ENCODE measurements at places on chromosomes 13 and 19.

DNA sequence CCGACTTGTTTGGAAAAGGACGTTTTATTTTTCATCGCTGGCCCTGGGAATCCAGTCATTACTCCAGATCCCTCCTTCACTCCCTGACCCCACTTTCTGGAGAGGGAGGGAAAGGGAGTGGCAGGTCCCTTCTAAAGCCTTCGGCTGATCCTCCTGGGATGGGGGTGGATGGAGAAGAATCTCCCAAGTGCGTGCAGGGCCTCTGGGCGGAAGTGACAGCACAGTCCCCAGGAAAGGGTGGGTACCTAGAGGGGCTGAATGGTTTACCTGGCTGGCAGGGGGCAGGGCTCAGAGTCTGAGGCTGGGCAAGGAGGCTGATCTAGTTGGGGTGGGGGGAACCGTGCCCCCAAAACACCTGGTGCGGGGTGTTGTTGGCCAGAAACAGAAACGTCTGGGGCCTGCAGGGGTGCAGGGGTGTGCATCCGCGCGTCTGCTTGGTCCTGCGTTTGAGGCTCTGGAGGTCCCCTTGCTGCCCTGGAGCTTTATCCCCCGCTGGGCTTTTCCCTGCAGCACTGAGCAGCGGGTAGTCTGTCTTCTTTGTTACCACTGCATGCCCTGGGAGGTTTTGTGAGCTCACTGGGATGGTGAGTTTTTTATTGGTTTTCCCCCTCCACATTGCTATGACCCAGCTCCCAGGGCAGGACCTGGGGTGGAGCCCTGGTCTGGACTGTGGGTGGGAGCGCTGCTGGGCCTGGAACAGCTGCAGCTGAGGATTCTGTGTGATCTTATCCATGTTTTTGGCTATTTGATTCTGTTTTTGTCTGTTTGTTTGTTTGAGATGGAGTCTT, 3.0 kb upstream of the ZNF628 start:
- no peak for DNase-seq

- DNase-seq = peak; percentile 34
Observed at GRCh38 chr19:47446534-47447469, 24.9 kb downstream of the SLC8A2 start.

DNA sequence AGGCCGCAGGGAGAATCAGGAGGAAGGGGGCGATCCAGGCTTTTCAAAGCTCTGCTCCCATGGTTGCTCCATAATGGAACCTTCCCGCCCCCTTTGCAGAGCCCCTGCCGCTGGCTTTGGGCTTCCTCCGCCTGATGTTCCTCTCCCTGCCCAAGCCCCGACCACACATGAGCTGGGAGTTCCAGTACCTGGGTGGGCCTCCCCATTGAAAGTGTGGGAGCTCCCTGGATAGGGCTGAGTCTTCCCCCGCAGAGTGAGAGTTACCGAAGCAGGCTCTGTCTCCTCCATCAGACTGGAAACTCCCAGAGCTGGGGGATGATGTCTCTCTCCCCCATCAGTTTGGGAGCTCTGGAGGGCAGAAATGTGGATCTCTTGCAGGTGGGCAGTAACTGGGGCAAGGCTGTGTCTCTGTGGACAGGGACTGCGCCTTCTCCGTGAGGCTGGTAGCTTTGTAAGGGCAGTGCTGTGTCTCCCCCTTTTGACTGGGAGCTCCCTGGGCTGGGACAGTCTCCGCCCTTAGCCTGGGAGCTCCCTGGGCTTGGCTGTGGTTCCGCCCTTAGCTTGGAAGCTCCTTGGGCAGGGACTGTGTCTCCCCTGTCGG, 722 bp downstream of the DCAF15 start:
- no peak for DNase-seq

GRCh38 chr13:67228916-67229315, 1.2 kb downstream of the PCDH9 start:
- no peak for DNase-seq

DNA sequence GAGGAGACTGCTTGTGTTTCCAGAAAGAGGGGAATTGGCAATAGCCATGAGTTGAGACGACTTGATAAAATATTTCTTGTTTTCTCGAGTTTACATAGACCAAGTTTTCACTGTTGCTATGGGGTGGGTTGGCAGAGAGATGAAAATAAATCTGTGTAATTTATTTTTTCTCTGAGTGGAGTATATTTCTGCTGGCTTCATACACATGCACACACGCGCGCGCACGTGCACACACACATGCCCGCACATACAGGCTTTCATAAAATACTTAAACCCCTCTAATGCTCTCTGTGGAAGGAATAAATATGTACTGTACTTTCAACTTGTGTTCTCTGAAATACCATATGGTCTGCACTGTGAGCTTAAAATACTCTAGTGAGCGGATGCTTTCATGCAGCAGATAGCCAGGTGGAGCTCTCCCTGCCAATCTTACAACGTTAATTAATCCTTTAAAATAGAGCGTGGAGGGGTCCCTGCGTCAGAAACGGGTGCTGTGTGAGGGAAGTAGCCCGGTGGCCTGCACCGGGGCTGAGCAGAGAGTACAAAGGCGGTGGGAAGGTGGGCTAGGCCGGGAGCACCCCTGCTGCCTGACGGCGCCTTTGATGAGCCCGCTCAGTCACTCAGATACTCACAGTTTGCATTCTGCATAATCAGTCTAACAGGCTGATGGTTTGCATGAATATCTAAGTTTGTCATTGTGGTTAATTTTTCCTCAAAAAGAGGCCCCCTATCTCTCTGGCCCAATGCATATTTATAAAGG, 44.1 kb downstream of the CCNE1 start:
- no peak for DNase-seq

DNA sequence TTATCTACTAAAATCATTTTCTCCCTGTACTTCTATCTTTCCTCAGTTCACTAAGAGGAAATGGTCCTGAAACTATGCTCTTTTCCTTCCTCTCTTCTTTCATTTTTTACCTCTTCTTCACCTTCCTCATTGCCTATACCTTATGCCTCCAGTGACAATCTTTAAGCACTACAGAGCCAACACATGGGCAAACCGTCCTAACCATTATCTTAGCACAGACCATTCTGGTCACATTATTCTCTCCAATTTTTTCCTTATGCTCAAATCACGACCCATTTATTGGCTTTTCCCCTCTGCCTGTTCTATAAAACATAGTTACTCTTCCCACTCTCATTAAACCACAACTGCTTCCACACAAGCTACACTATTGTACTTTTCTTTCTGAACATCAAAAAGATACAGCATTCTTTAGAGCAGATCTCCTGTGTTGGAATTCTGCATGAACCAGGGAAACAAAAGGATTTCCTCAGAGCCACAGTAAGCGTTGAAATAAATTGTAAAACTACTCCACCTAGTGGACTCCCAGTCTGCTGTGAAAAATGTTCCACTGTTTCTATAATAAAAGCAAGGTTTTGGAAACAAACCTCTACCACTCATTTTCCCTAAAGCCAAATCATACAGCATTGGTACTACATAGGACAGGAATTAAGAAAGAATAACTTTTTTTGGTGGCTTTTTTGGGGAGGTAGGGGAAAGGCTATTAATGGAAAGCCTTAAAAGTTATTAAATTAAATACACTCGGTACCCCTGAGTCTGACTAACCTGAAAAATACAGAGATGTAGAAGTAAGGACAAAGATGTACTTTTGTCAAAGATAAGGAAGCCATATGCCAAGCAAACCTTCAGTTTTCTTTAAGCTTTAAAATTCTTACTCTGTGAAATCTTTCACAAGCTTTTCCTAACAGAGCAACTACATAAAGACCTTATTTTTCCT, 19.5 kb downstream of the NUFIP1 start:
- DNase-seq = no peak

- no peak for DNase-seq
Observed at GRCh38 chr19:35380450-35381124, 9.7 kb downstream of the GPR42 start.

DNA sequence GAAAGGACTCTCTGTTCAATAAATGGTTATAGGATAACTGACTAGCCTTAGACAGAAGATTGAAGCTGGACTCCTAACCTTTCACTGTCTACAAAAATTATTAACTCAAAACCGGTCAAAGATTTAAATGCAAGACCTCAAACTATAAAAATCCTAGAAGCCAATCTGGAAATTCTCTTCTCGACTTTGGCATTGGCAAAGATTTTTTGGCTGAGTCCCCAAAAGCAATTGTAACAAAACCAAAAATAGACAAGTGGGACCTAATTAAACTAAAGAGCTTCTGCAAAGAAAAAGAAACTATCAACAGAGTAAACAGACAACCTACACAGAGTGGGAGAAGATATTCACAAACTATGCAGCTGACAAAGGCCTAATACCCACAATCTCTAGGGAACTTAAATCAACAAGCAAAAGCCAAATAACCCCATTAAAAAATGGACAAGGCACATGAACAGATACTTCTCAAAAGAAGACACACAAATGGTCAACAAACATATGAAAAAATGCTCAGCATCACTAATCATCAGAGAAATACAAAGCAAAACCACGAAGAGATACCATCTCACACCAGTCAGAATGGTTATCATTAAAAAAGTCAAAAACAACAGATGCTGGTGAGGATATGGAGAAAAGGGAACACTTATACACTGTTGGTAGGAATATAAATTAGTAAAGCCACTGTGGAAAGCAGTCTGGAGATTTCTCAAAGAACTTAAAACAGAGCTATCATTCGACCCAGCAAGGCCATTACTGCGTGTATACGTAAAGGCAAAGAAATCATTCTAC, 266.3 kb downstream of the DNAJC15 start:
- no peak for DNase-seq

DNA sequence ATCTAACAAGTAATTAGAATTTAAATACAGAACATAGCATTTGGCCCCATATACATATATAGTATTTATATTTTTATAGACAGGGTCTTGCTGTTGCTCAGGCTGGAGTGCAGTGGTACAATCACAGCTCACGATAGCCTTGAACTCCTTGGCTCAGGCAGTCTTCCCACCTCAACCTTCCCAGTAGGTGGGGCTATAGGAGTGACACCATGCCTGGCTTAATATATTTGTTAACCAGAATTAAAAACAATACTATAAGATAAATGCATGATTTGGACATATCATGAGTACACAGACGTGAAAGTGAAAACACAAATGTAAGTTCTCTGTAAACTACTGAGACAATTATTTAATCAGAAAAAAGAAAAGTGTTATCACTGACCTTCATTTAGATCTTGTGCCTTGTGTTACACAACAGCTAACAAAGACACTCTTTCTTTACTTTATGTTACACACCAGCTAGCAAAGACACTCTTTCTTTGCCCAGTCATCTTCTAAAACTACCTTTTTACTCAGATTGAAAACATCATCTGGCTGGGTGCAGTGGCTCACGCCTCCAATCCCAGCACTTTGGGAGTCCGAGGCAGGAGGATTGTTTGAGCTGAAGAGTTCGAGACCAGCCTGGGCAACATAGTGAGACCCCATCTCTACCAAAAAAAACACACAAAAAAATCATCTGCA, 22.6 kb downstream of the CARS2 start:
- DNase-seq = no peak

DNA sequence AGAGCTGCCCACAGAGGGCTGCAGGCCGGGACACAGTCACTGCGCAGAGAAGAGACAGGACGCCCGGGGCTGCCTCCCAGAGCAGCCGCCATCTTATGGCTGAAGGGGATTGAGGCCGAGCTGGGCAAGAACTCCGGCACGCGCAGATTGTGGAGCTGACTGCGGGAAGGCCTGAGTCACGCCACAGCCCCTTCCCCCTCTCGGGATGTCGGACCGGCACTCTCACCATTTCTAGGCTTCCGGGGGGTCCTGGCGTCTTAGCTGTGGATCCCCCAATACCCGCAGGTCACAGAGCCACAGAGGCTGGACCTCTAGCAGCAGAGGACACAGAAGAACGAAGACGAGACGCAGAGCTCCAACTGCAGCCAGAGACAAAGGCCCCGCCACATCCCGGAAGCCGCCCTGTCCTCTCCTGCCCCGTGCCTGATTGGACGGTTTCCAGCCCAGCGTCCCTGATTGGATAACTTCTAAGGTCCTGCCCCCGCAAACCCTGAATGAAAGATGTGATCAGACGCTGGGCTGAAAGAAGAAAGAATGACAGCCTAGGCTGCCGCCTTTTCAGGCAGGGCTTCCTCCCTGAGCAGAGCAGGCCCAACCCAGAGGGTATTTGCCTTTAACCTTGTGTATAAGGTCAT, at the start of gene ZNF43:
ZNF43 (minus strand) TSS at position 373 of the 635 bp plus-strand sequence; CDS start at position 229, 144 bp downstream.
- DNase-seq = peak; percentile 91
